ENCODE measurements at places on chromosomes 13 and 19.

GRCh38 chr13:108743522-108743921 is 114.1 kb downstream of the MYO16 start:
- no peak overlapping the region for H3K27ac ChIP-seq
- H3K4me3 ChIP-seq = no peak overlapping the region
- no peaks in the 10 kb centered on the region for H3K4me1 ChIP-seq
- no peaks in the 10 kb centered on the region for H3K36me3 ChIP-seq

DNA sequence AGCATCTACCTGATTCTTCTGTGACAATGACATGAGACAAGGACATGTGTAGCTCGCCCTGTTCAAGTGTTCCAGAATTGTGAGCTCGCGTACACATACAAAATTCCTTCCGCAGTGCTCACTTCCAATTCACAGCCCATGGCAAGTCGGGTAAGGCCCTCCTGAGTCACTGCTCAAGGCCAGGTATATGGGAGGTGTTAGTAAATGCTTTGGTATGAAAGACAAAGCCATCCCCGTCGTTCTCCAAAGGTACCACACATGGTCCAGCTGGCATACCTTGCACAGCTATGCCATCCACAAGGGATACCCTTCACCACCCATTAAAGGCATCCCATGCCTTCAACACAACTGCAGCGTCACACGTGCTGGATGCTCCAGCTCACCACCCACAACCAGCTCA is 4.4 kb upstream of the ELL start:
- no peak overlapping the region for H3K4me3 ChIP-seq
- H3K36me3 ChIP-seq = peaks cover 8% of the 10 kb centered on the region
- peaks cover 9% of the 10 kb centered on the region for H3K4me1 ChIP-seq
- H3K27ac ChIP-seq = no peak overlapping the region
- no peaks in the 10 kb centered on the region for H3K27me3 ChIP-seq

DNA sequence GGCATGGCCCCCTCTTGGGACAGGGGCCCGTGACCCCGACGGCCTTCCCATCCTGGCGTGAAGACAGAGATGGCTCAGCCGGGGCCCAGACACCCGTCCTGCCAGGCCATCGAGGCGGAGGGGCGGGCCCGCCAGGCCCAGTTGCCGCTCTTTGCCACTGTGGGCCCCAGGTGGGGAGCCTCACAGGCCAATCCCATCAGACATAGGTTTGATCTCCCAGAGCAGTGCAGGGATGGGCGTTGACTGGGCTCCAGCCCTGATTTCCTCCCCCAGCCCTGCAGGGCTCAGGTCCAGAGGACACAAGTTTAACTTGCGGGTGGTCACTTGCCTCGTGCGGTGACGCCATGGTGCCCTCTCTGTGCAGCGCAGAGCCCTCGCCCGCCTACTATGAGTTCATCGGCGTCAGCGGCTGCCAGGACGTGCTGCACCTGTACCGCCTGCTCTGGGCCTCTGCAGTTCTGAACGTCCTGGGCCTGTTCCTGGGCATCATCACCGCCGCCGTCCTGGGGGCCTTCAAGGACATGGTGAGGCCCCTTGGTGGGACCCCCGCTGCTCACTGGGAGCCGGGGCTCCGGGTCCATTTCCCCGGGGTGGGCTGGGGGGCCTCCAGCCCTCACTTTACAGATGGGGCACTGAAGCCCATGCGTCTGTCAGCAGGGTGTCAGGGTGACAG is 42.4 kb downstream of the TMEM255B start:
- H3K4me1 ChIP-seq = no peaks in the 10 kb centered on the region
- H3K27ac ChIP-seq = no peak overlapping the region
- no peaks in the 10 kb centered on the region for H3K27me3 ChIP-seq
- H3K36me3 ChIP-seq = no peaks in the 10 kb centered on the region
- no peak overlapping the region for H3K4me3 ChIP-seq
- no peak for DNase-seq

DNA sequence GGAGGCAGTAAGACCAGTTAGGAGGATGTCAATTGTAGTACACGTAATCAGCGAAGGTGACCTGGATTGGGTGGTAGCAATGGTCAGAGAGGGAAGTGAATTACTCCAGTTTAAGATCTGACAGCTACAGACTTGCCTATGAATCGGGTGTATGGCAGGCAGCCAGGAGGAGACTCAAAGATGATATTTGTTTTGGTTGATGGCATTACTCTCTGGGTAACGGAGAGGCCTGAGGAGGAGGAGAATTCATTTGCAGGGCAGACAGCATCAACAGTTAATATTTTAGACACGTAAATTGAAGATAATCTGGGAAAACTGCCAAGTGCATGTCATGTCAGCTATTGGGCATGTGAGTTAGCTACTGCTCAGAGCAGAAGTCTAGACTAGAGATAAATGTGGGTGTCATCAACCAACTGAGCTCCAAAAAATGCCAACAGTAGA is 109.2 kb downstream of the SGCG start:
- H3K36me3 ChIP-seq = no peaks in the 10 kb centered on the region
- H3K27ac ChIP-seq = no peak overlapping the region
- no peaks in the 10 kb centered on the region for H3K4me1 ChIP-seq
- H3K4me3 ChIP-seq = no peak overlapping the region
- no peak for DNase-seq

DNA sequence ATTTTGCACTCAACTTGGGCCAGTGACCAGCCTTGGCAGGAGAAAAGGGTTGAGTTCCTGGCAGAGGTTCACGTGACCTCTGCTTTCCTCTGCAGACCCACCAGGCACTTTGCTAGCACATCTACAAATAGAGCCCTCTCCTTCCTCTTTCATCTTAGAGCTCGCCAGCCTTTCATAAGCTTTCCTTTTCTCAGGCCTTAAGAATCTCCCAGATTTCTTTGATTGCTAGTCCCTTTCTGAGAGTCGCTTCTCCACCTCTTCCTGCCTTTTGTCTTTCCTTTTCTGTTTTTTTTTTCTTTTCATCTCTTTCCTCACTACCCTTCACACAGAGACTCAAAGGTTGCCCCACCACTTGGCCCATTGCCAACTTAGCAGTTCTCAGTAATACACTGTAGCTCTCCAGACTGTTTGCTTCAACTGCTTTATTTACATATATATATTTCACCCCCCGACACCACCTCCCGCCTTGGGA is 375.7 kb upstream of the SPRY2 start:
- DNase-seq = no peak
- H3K36me3 ChIP-seq = peaks cover 1% of the 10 kb centered on the region
- H3K27ac ChIP-seq = no peak overlapping the region
- no peak overlapping the region for H3K4me3 ChIP-seq

GRCh38 chr13:30923418-30923817 is 9.0 kb upstream of the TEX26 start:
- no peak overlapping the region for H3K4me3 ChIP-seq
- no peak for DNase-seq
- H3K4me1 ChIP-seq = peaks cover 5% of the 10 kb centered on the region
- H3K27me3 ChIP-seq = peaks cover 36% of the 10 kb centered on the region

DNA sequence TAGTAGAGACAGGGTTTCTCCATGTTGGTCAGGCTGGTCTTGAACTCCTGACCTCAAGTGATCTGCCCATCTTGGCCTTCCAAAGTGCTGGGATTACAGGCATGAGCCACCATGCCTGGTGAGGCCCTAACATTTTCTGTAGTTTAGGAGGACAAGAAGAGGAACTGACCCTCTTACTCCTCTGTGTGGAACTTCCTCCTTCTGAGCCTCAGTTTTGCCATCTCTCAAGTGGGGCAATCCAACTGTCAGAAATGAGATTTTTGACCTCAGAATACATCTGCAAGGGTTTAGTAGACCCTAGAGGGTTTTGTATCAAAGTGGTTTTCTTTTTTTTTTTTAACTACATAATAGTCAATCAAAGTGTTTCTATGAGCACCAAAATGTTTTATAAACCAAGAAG is 2.4 kb downstream of the DKKL1 start:
- H3K27ac ChIP-seq = no peak overlapping the region
- H3K27me3 ChIP-seq = no peaks in the 10 kb centered on the region
- no peak for DNase-seq
- no peaks in the 10 kb centered on the region for H3K4me1 ChIP-seq
